ENCODE measurements at places on chromosomes 6 and 20. TPM values are rescaled to one million over a fixed set of nuclear protein-coding genes. Genes with fewer than 3 reads are reported as not detected.

Gene GSTA3
- total RNA-seq: not detected

DNA sequence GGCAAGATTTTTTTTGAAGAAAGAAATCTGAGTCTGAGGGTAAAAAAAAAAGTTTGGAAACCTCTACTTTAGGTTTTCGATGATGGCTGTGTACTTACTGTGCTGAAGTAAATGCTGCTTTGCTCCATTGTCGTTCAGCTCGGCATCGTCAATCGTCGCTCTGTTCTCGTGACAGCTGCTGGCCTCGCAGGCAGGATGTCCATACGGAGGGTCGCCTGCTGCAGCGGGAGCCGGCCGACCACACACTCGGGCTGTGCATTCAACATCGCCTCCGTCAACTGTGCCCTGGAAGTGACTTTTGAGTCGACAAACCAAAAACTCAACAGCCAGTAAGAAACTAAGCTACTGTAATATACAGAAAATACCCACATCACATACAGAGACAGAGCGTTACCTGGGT lies 53.1 kb upstream of the SMOC2 start:
- no peak overlapping the region for H3K27ac ChIP-seq
- H3K4me1 ChIP-seq: no peaks in the 10 kb centered on the region
- no peaks in the 10 kb centered on the region for H3K36me3 ChIP-seq
- H3K27me3 ChIP-seq: no peaks in the 10 kb centered on the region

- H3K4me1 ChIP-seq: no peaks in the 10 kb centered on the region
- H3K4me3 ChIP-seq: no peak overlapping the region
- no peaks in the 10 kb centered on the region for H3K36me3 ChIP-seq
- no peak overlapping the region for H3K27ac ChIP-seq
Measured at GRCh38 chr6:54519161-54519560, 210.9 kb downstream of the TINAG start.

GRCh38 chr20:63968928-63969760 lies 586 bp downstream of the ZNF512B start:
- H3K4me3 ChIP-seq: peak overlapping the region; percentile 79
- H3K27ac ChIP-seq: peak overlapping the region; percentile 87
- H3K36me3 ChIP-seq: peaks cover 4% of the 10 kb centered on the region
- H3K4me1 ChIP-seq: peaks cover 29% of the 10 kb centered on the region
- DNase-seq: peak; percentile 40

Gene OR2B6
- not detected for total RNA-seq

DNA sequence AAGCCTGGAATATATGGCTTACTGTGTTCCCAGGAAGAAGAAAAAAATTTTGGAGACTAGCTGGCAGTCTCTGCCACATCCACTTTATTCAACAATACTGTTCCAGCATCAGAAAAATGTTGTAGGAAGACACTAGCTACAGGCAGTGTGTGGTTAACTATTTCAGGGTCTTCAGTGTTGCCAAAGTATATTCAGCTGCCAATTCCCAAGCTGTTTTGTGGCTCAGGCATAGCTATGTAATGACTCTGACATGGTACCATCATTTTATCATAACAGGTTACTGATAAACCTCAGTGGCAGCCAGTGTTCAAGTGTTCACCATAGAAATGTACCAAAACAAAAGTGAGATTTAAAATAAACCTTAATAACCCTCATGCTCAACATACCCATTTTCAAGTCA lies 503.1 kb downstream of the ADGRB3 start:
- H3K4me3 ChIP-seq: no peak overlapping the region
- no peaks in the 10 kb centered on the region for H3K36me3 ChIP-seq
- no peak for DNase-seq

GRCh38 chr20:13212750-13213149 lies 8.3 kb upstream of the ISM1 start:
- no peak overlapping the region for H3K4me3 ChIP-seq
- H3K27ac ChIP-seq: no peak overlapping the region

GRCh38 chr6:111441678-111442243 lies 41.3 kb downstream of the REV3L start:
- H3K27me3 ChIP-seq: no peaks in the 10 kb centered on the region
- H3K4me3 ChIP-seq: no peak overlapping the region
- H3K36me3 ChIP-seq: peaks cover 2% of the 10 kb centered on the region
- no peak overlapping the region for H3K27ac ChIP-seq

GRCh38 chr6:95325916-95326315 lies 251.4 kb upstream of the MANEA start:
- no peak overlapping the region for H3K4me3 ChIP-seq
- no peak overlapping the region for H3K27ac ChIP-seq
- no peaks in the 10 kb centered on the region for H3K27me3 ChIP-seq

Gene CCN2
- not detected for total RNA-seq

DNA sequence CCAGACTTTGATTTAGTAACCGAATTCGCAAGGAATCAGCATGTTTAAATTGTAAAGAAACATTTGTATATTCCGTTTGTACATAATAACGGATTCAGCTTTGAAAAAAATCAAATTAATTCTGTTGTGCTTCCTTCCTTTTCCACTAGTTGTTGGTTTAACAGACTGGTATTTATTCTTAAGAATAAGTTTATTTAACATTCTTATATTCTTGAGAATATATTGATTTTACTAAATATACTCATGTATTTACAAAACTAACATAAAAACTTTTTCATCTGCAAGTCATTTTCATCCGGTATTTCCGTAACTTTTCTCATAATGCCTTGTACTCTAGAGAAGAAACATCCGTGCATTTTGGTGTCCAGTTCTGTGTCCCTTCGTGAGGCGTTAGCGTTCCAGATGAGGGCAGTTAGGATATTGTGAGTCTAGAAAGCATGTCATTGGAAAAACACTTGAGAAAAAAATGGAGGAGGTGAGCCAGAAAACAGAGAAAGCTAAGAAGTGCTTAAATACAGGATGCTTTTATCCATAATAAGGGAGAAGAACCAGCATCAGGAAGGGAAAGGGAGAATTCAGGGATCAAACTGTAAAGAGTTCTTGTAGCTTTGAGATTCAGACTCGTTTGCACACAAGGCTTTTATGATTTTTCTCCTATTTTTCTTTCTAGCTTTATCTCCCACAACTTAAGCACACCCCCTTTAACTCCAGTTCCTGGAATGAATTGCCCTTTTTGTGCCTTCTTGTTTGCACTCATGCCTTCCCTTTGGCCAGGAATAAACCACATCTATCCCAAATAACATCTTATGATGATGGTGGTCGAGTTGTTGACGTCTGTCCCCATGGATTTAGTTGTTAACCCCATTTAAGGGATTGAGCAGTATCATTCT lies 1.8 kb downstream of the WRNIP1 start:
- peak overlapping the region; percentile 92 for H3K27ac ChIP-seq
- no peaks in the 10 kb centered on the region for H3K27me3 ChIP-seq
- H3K36me3 ChIP-seq: peaks cover 39% of the 10 kb centered on the region
- DNase-seq: no peak

DNA sequence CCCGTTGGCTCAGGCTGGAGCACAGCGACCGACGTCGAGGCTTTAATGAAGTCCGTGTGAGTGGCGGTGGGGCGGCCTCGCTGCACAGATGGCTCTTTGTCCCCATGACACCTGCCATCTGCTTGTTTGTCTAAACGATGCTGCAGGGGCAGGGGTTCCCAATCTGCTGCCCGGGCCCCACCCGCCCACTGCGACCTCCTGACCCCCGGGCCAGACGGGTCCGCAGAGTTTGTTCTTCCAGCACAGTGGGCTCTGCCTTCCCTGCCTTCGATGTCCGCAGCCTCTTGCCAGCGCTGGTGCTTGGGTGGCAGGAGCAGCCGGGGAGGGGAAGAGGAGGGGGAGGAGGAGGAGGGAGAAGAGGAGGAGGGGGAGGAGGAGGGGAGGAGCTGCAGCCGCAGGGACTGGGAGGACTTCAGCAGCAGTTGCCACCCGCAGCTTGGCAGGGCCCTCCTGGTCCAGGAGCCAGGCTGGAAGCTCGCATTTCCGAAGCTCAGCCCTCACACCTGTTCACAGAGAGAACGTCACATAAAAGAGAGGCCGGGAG lies 210.0 kb downstream of the DLL1 start:
- no peak for DNase-seq
- H3K4me3 ChIP-seq: no peak overlapping the region
- H3K27ac ChIP-seq: no peak overlapping the region
- no peaks in the 10 kb centered on the region for H3K36me3 ChIP-seq
- H3K27me3 ChIP-seq: peaks cover 9% of the 10 kb centered on the region
- H3K4me1 ChIP-seq: peaks cover 21% of the 10 kb centered on the region

DNA sequence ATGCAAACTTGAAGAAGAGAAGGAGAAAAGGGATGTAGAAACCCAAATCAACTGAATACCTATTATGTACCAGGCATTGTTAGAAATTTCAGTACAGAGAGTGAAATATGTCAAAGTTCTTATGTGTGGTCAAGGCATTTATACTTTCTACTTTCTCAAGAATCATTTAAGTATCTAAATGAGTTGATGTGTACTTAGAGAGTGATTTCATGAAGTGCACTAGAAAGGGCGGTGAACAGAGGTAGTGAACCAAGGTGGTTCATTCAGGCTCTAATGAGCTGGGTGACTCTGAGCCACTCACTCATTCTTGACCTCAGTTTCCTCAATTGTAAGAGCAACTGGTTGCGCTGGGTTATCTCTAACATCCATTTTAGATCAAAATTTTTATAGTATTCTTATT lies 3.3 kb downstream of the PDE7B start:
- DNase-seq: no peak
- H3K36me3 ChIP-seq: peaks cover 2% of the 10 kb centered on the region
- H3K27me3 ChIP-seq: no peaks in the 10 kb centered on the region

GRCh38 chr6:154301086-154301625 lies 55.4 kb downstream of the IPCEF1 start:
- peaks cover 14% of the 10 kb centered on the region for H3K4me1 ChIP-seq
- H3K27ac ChIP-seq: no peak overlapping the region
- no peak overlapping the region for H3K4me3 ChIP-seq
- no peaks in the 10 kb centered on the region for H3K36me3 ChIP-seq
- DNase-seq: no peak

DNA sequence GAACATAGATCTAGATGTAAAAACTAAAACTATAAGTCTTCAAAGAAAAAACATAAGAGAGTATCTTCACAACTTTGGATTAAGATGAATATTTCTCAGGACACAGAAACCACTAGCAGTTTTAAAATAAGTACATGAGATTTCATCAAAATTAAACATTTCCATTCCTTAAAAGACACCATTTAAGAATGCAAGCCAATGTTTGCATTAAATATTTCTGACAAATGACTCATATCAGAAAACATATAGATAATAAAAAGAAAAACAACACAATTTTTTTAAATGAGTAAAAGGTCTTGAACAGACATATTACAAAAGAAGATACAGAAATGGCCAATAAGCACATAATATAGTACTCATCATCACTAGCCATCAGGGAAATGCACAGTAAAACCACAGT lies 59.7 kb downstream of the COL21A1 start:
- H3K4me3 ChIP-seq: no peak overlapping the region
- H3K27me3 ChIP-seq: no peaks in the 10 kb centered on the region
- DNase-seq: no peak
- no peak overlapping the region for H3K27ac ChIP-seq
- H3K36me3 ChIP-seq: no peaks in the 10 kb centered on the region

DNA sequence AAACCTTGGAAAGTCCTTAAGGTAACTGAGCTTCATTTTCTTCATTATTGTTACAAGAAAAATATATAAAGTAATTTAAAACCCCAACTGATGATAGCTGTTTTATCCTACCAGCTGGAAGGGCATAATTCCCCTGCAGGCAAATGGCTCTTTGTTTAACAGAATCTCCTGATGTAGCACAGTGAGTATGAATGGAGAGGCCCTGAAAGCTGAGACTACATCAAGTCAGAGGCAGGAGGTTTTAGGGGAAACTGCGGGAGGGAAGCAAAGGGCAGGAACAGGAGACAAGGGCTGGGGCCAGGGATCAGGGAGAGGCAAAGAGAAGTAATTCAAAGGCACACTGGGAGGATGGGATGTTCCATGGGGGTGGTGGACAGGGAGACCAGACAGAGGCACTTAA lies 119.0 kb upstream of the LRFN2 start:
- H3K36me3 ChIP-seq: no peaks in the 10 kb centered on the region
- no peaks in the 10 kb centered on the region for H3K4me1 ChIP-seq
- no peak overlapping the region for H3K4me3 ChIP-seq
- H3K27ac ChIP-seq: no peak overlapping the region
- no peak for DNase-seq
- peaks cover 11% of the 10 kb centered on the region for H3K27me3 ChIP-seq

DNA sequence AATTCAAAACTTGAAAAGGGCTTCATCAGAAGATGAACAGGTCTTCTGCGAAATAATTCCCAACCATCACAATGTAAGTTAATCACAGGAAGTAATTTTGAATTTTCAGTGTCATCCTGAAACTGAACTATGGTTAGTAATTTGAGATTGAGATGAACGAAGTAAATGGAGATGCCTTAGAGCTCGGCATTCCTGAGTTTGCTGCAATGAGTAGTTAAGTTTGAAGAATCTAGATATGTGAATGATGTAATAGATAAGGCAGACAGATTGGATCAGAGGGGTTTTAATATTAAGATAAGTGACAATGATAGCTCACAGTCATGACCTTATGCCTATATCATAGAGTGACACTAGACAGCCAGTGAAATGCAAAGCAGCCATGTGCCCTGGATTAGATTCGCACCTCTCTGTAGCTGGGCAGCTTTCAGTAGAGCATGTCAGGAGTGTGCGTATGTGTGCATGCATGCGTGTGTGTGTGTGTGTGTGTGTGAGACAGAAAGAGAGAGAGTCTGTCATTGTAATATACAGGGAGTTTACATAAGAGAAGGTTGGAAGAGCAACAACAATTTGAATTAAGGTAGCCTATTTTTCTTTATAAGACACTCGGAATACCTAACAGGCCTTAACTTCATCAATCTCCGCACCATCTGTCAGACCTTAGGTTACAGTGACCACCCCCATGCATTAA lies 233.0 kb downstream of the GMPR start:
- no peaks in the 10 kb centered on the region for H3K27me3 ChIP-seq
- peaks cover 17% of the 10 kb centered on the region for H3K36me3 ChIP-seq
- no peak for DNase-seq
- H3K4me1 ChIP-seq: peaks cover 64% of the 10 kb centered on the region

Gene CPXM1
- 0.12 TPM for total RNA-seq

DNA sequence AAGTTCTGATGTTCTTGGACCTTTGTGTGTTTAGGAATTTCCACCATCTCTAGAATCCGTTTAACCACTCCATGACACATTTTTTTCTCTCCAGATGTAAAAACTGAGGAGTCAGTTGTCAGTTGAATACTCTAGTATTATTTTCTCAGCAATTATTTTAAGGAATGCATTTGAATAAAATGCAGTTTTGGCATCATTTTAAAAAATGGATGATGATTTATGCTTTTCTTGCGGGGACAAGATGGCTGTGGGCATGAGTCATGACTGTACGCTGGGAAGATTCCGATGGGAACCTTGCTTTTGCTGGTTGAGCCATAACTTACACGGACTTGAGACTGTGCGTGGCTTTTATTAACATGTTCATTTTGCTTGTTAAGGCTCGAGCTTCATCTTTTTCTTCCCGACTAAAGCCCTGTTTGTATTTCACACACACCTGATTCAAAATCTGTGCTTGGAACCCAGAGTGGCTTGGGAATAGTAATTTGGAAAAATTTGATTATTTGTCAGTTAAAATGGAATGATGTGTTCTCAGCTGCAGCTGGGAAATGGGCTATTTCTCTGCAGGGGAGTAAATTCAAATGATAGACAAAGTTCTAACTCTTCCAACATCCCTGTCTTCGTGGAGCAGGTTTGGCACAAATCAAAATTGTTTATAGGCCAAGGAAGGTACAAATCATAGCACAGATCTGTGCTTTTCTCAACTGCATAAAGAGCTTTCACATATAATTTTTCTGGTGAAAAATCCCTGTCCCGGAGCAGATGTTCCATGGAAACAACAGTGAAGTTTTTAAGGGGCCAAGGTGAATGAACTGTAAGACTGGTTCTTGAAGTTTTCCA lies 470.5 kb upstream of the JAG1 start:
- no peaks in the 10 kb centered on the region for H3K36me3 ChIP-seq
- no peaks in the 10 kb centered on the region for H3K4me1 ChIP-seq
- no peak overlapping the region for H3K4me3 ChIP-seq
- H3K27me3 ChIP-seq: no peaks in the 10 kb centered on the region
- no peak for DNase-seq
- no peak overlapping the region for H3K27ac ChIP-seq

All from activated CD4-positive, alpha-beta T cell treated with anti-CD3 and anti-CD28 coated beads, Interleukin-2, amount 10 ng/mL, durations not matched to agents 7 days and 5 days (primary cell).